ENCODE measurements at places on chromosomes 6 and 20.

DNA sequence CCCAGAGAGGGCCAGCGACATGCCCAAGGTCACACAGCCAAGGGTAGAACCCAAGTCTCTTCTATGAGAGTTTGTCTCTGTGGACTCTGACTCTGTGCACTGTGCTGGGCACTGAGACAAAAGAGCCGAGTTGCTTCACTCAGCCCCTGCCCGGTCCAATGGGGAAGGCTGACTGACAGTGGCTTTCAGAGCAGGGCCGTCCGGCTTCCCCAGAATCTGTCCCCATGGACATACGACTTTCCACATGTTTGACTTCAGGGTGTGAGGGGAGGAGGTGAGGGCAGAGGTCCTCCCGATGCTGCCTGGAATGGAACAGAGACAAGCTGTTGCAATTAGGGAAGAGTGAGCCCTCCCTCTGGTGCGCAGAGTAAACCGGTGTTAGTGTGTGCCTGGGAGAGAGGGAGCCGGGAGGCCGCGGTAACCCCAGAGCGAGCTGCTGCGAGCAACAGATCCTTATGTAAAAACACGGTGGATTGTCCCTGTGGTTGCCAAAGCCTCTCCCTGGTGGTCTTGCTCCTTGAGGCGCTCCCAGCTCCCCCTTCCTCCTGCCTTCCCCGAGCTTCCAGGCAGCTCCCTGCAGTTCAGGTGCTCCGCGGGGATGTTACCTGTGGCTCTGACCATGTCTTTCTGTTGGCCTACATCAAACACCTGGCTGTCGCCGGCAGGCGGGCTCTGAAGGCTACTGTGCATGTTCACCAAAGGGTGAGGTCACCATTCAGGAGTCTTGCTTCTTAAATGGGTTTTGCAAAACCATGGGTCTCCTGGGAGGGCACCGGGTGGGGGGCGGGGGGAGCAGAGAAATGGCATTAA, 672 bp downstream of the SIRPA start:
- no peak for DNase-seq

GRCh38 chr20:4709261-4710105, 12.2 kb upstream of the PRND start:
- DNase-seq: no peak

DNA sequence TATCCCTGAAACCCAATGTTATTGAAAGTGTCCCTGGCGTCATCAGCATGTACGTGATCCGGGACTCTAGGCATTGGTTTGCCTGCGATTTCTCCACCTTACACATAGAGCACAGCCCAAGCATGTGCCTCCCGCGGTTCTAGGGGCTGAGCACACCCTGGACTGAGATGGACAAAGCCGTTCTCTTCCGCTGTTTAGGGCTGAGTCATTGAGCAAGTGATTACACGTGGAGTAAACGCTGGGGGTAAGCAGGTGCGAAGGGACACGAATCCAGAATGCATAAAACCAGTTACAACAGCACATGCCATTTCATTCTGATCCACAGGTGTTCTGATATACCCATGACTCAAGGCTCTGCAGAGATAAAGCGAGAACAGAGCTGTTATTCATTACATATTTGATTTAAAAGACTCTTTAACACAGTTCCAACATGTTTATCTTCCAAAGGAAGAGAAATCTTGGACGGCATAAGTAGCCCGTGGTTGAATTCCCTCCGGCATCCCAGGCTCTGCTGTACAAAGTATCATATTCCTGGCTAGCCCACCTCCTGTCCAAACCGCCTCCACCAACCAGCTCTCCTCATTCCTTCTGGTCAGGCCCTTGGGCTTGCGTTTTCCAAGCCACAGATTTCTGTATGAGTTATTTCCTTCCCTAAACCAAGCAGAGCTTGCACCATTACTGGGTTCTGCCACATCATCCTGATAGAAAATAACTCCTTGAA, 36.1 kb upstream of the THBS2 start:
- peak; percentile 41 for DNase-seq

DNA sequence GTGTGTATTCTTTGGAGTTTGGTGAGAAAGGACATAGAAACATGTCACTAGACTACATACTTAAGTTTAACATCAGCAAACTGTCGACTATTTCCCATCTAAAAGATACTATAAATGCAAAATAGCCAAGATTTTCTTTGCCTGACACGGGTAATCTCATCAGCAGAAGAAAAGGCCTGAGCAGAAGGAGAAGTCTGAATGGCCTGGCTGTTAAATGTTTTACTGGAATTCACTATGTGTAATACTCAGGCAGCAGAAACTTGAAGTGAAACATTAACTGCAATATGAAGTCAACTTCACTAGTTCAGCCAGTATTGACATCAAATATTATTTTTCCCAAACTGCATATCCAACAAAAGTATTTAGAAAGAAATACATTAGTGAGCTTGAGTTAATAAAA, 6.4 kb upstream of the DSE start:
- no peak for DNase-seq

DNA sequence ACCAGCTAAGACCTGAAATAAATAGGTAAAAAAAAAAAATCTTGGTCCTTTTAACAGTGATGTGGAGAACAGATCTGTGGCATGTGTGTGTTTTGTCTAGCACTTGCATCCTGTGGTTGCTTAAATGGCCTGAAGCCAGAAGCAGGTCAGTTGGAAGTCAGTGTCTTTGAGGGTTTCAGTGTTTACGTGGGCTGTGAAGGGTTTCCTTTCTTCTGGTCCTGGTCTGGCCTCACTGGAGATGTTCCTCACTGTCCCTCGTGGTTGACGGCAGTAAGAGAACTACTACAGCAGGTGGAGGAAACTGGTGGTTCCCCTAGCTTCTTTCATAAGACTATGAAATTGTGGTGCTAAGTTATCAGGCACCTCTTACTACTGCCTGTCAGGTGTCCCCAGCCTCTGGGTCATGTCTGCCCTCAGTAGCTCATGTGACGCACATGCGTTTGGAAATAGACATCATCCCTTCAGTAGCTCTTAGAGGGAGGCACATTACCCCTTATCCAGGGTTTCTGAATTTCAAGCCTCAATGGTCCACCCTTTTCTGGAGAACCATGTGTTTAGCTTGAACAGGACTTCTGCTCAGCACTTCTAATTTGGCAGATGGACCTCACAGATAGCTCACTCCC, 59.4 kb upstream of the SCP2D1 start:
- peak; percentile 5 for DNase-seq

DNA sequence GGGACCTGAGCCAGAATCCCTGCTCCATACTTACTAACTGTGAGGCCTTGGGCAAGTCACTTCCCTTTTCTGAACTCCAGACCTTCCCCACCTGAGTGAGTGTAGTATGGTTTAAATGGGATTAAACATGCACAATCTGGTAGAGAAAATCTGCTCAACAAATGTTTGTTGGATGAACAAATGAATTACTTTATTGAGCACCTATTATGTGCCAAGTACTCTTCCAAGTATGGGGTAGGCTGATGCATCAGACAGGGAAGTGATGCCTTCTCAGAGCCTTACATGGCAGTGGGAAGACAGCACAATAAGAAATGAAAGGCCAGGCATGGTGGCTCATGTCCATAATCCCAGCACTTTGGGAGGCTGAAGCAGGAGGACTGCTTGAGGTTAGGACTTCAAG, 15.0 kb upstream of the LBP start:
- DNase-seq: no peak

Data from fibroblast of lung (primary cell).